Panc1 (cell line): ENCODE measurements at places on chromosomes 2 and 18.

GRCh38 chr18:59799383-59800015, 100.3 kb upstream of the PMAIP1 start:
- H3K27ac ChIP-seq, result no peak overlapping the region
- no peaks in the 10 kb centered on the region for H3K27me3 ChIP-seq
- H3K4me1 ChIP-seq, result no peaks in the 10 kb centered on the region
- DNase-seq, result no peak

DNA sequence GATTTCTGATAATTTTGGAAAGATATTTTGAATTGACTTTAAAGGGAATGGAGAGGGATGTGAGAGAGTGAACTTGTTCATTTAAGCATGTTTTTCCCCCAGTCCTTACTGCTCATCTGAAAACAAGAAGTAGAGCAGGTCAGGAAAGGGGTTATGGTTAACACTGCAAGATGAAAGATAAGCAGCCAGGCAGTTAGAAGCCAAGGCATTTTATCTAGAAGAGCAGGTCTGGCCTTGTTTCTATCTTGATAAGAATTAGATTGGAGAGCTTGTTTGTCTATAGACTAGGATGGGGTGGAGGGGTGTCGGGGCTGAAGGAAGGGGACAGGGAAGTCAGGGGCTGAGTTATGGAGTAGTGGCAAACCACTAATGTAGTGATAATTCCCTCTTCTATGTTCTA, 171.6 kb downstream of the IKZF2 start:
- DNase-seq, result no peak
- no peaks in the 10 kb centered on the region for H3K36me3 ChIP-seq
- no peaks in the 10 kb centered on the region for H3K27me3 ChIP-seq

DNA sequence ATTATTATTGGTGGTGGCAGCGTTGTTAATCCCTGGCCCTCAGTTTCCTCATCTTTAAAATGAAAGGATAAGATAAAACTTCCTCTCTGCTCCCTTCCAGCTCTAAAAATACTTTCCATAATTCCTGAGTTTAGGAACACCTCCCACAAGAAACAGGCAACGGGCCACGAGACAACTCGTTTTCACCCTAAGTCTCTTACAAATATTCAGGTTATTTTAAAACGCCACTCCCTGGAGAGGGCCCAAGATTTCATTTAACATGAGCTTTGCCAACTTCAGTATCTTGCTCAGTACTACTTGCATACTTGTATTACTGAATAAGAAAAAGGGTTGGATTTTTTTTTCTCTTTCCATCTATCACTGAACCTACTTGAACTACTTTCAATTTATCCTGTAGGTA, 611.1 kb upstream of the FANCL start:
- no peak for DNase-seq
- H3K4me3 ChIP-seq, result no peak overlapping the region
- H3K27ac ChIP-seq, result no peak overlapping the region
- H3K4me1 ChIP-seq, result no peaks in the 10 kb centered on the region
- H3K27me3 ChIP-seq, result no peaks in the 10 kb centered on the region

DNA sequence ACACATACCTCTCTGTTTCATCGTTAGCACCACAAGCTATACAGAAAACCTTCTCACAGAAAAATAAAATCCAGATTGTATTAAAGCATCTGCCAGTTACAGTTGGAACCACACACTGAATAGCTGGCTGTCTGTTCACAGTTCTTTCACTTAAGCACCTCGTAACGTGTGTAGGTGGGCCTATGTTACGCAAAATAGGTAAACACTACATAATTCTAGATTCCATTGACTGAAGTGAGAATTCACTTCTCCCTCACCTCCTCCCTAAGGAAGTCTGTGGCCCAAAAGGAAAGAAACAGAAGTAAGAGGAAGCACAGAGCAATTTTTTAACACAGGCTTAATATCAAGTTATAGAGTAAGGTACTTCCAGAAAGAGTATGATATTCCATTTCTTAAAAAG, 24.9 kb downstream of the PELI1 start:
- no peak overlapping the region for H3K27ac ChIP-seq
- no peak overlapping the region for H3K4me3 ChIP-seq
- no peak for DNase-seq
- no peaks in the 10 kb centered on the region for H3K27me3 ChIP-seq

DNA sequence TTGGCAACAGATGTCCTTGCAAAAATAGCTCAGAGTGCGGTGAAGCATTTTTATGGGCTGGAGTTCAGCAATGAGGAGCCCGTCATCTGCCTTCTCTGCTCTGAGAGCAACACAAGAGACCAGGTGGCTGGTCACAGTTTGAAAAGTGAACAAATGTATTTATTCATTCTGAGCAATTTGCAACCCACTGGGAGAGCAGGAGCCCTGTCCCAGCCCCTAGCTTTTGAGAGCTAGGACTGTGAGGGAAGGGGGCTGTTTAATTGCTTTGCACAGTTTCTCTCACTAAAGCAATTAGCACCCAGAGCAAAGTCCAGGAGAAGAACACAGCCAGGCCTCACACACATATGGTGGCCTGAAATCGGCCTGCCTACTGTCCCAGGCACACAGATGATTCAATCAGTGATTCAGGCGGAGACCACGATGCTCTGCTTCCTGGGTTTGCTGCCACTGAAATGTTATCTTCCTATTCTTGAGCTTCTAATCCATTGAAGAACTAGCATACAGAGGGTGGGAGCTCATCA, 646.1 kb upstream of the ACVR2A start:
- no peaks in the 10 kb centered on the region for H3K27me3 ChIP-seq
- no peaks in the 10 kb centered on the region for H3K4me1 ChIP-seq
- H3K27ac ChIP-seq, result no peak overlapping the region
- no peak overlapping the region for H3K4me3 ChIP-seq
- H3K36me3 ChIP-seq, result no peaks in the 10 kb centered on the region

GRCh38 chr2:231709981-231710798, 1.9 kb downstream of the PTMA start:
- peaks cover 47% of the 10 kb centered on the region for H3K4me1 ChIP-seq
- no peak for DNase-seq
- H3K27me3 ChIP-seq, result no peaks in the 10 kb centered on the region
- peak overlapping the region; percentile 75 for H3K4me3 ChIP-seq

DNA sequence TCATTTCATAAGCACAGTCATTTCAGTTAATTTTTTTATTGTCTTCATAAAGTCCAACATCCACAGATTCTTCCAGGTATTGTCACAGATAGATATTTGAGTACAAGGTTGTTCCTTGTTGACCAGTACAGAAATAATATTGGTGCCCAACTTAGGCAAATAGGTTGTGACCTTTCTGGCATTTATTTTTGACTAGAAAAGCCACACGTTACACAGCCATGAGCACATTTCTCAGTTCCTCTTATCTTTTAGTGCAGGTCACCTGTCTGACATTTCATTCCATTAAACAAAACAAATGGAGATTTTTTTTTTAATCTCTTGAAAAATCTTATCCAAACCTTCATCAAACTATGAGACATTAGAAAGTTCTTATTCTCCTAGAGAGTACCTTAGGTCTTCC, 428.8 kb downstream of the ZNF521 start:
- DNase-seq, result no peak
- no peaks in the 10 kb centered on the region for H3K36me3 ChIP-seq
- H3K4me1 ChIP-seq, result no peaks in the 10 kb centered on the region
- no peak overlapping the region for H3K27ac ChIP-seq
- H3K27me3 ChIP-seq, result no peaks in the 10 kb centered on the region; the same call in 1 of the 2 replicates

DNA sequence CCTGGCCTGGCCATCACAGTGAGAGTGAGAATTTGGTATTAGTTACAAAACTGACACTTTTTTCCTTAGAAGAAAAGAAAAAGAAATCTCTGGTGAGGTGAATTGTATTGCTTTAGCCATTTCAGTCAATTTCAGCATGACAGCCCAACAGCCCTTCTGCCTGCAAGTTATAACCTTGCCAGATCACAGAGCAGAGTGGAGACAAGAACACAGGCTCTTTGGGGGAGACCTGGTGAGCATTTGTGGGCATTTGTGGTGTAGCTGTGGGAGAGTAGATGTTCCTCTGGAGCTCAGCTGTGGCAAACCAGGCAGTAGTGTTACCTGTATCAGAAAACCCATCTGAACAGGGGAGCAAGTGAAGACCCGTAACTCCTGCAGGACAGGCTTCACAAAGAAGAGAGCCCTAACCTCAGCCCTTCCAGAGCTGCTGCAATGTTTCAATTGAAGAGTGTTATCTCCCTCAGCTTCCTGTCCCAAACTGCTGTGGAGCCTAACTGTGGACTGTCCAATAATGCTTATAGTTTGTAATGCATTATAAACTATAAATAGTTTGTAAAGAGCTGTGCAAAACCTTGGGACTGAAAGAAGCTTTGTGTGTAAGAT, 22.8 kb upstream of the DLX1 start:
- DNase-seq, result no peak
- no peaks in the 10 kb centered on the region for H3K27me3 ChIP-seq
- no peaks in the 10 kb centered on the region for H3K36me3 ChIP-seq
- no peak overlapping the region for H3K4me3 ChIP-seq

GRCh38 chr2:211045025-211045424, 488.6 kb downstream of the CPS1 start:
- no peak for DNase-seq
- H3K4me3 ChIP-seq, result no peak overlapping the region
- no peaks in the 10 kb centered on the region for H3K4me1 ChIP-seq
- H3K27ac ChIP-seq, result no peak overlapping the region
- no peaks in the 10 kb centered on the region for H3K27me3 ChIP-seq
- no peaks in the 10 kb centered on the region for H3K36me3 ChIP-seq

GRCh38 chr2:46170611-46171350, 126.4 kb upstream of the EPAS1 start:
- H3K27me3 ChIP-seq, result no peaks in the 10 kb centered on the region
- H3K4me1 ChIP-seq, result 0 out of 2 replicates have a peak, but pooled peaks cover 3% of the 10 kb centered on the region
- DNase-seq, result no peak
- no peak overlapping the region for H3K27ac ChIP-seq
- H3K4me3 ChIP-seq, result no peak overlapping the region
- H3K36me3 ChIP-seq, result no peaks in the 10 kb centered on the region

- DNase-seq, result no peak
- no peaks in the 10 kb centered on the region for H3K4me1 ChIP-seq
- no peak overlapping the region for H3K27ac ChIP-seq
- peaks cover 12% of the 10 kb centered on the region; the same call in 1 of the 2 replicates for H3K36me3 ChIP-seq
Measured at GRCh38 chr2:152730591-152731333, 12.3 kb downstream of the ARL6IP6 start.

DNA sequence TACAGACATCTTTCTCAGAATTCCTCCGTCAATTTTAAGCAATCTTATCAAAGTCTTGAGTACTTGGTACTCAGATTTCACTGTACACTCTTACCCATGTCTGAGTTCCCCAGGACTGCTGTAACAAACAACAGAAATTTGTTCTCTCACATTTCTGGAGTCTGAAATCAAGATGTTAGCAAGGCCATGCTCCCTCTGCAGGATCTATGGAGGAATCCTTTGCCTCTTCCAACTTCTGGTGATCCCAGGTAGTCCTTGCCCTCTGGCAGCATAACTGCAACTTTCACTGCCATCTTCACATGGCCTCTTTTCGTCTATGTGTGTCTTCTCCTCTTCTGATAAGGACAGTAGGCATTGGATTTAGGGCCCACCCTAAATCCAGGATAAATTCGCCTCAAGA, 17.1 kb upstream of the CACNB4 start:
- H3K4me1 ChIP-seq, result no peaks in the 10 kb centered on the region
- DNase-seq, result no peak
- no peak overlapping the region for H3K27ac ChIP-seq

- no peak overlapping the region for H3K4me3 ChIP-seq
- H3K27ac ChIP-seq, result no peak overlapping the region
- H3K27me3 ChIP-seq, result no peaks in the 10 kb centered on the region; the same call in 1 of the 2 replicates
- H3K4me1 ChIP-seq, result no peaks in the 10 kb centered on the region
- DNase-seq, result no peak
Measured at GRCh38 chr2:149360106-149360505, 29.7 kb downstream of the LYPD6 start.

DNA sequence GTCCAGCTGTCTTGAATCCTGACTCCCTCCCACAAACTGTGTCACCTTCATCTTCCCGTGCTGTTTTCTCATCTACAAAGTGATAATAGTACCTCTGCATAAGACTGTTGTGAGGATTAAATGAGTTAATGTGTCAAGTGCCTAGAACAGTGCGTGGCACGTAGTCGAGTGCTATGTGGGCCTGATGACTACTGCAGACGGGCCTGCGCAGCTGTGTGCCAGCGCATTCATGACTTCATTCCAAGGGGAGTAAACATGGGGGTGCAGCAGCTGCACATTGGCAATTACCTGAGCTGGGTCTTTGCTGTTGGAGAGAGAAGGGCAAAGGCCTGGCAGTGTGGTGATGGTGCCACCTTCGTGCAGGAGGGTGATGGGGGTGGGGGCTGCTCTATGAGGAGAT, 5.0 kb downstream of the TEX44 start:
- no peaks in the 10 kb centered on the region for H3K36me3 ChIP-seq
- H3K27ac ChIP-seq, result no peak overlapping the region
- DNase-seq, result no peak
- H3K4me3 ChIP-seq, result no peak overlapping the region
- H3K4me1 ChIP-seq, result no peaks in the 10 kb centered on the region

GRCh38 chr2:64982311-64982857, 6.8 kb upstream of the SLC1A4 start:
- DNase-seq, result no peak
- H3K27me3 ChIP-seq, result no peaks in the 10 kb centered on the region
- no peaks in the 10 kb centered on the region for H3K4me1 ChIP-seq
- no peak overlapping the region for H3K27ac ChIP-seq

GRCh38 chr18:54991981-54992380, 32.7 kb upstream of the CCDC68 start:
- H3K27me3 ChIP-seq, result no peaks in the 10 kb centered on the region
- H3K36me3 ChIP-seq, result no peaks in the 10 kb centered on the region
- H3K4me3 ChIP-seq, result no peak overlapping the region
- no peak overlapping the region for H3K27ac ChIP-seq
- H3K4me1 ChIP-seq, result no peaks in the 10 kb centered on the region

DNA sequence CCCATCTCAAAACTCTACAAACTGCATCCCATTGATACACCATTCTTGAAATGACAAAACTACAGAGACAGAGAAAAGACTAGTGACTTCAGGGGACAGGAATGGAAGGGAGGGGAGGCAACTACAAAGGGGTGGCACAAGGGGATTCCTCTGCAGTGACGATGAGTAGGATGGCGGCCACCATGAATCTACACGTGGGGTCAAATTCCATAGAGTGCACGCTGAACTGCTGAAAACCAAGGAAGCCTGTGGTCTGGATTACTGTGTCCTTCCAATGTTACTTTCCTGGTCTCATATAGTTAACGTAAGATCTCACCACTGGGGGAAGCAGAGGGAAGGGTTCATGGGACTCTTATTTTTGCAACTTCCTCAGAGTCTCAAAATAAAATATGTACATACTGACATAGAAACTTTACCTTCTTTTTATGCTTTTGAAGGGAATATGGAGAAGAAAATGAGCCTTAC, 23.6 kb downstream of the COX7A2L start:
- no peak overlapping the region for H3K27ac ChIP-seq
- H3K36me3 ChIP-seq, result peaks cover 6% of the 10 kb centered on the region; the same call in 1 of the 2 replicates
- H3K27me3 ChIP-seq, result no peaks in the 10 kb centered on the region
- peaks cover 6% of the 10 kb centered on the region for H3K4me1 ChIP-seq
- DNase-seq, result no peak
- no peak overlapping the region for H3K4me3 ChIP-seq
